Temporal lobe (tissue), 4 donors: ENCODE measurements at places on chromosomes 11 and 22. TPM values are rescaled to one million over a fixed set of nuclear protein-coding genes. Genes with fewer than 3 reads are reported as not detected.

TPBGL gene
- total RNA-seq = not detected

NAALAD2 gene
- 6.4 TPM for total RNA-seq

MPPED1 gene
- 339 TPM for total RNA-seq

RIC3 gene
- 23.1 TPM for total RNA-seq

PRR33 gene
- not detected for total RNA-seq

CD82 gene
- total RNA-seq = 9.6 TPM

RTN4RL2 gene
- total RNA-seq = 1.2 TPM

LRFN4 gene
- total RNA-seq = 28.5 TPM

PLEKHA7 gene
- 5.7 TPM for total RNA-seq

CLMP gene
- 65.9 TPM for total RNA-seq

VPREB3 gene
- total RNA-seq = not detected

MGAT3 gene
- total RNA-seq = 25.6 TPM

DNAJC24 gene
- 13.5 TPM for total RNA-seq

OOSP1 gene
- 0.25 TPM for total RNA-seq

TLCD5 gene
- total RNA-seq = 17.0 TPM

FGF19 gene
- not detected for total RNA-seq

SLC6A5 gene
- under 0.01 TPM for total RNA-seq

APOA4 gene
- total RNA-seq = not detected

RABL2B gene
- 13.3 TPM for total RNA-seq

F2 gene
- total RNA-seq = not detected

HEPACAM gene
- total RNA-seq = 14.5 TPM

MYO7A gene
- 0.49 TPM for total RNA-seq

TCN1 gene
- total RNA-seq = not detected

NPAS4 gene
- 10.1 TPM for total RNA-seq

CBLIF gene
- not detected for total RNA-seq

KCTD17 gene
- 21.6 TPM for total RNA-seq

SCN3B gene
- total RNA-seq = 81.4 TPM

DEFB108B gene
- total RNA-seq = not detected

BACE1-AS gene
- 6.9 TPM for total RNA-seq

BATF2 gene
- not detected for total RNA-seq

TRIM29 gene
- total RNA-seq = 0.25 TPM

RGL4 gene
- not detected for total RNA-seq

CRYBB1 gene
- total RNA-seq = 0.74 TPM

KIRREL3 gene
- total RNA-seq = 19.7 TPM

APOL4 gene
- total RNA-seq = 9.3 TPM

PRR14L gene
- total RNA-seq = 28.8 TPM
